ENCODE measurements at places on chromosomes 16 and 17. TPM values are rescaled to one million over a fixed set of nuclear protein-coding genes. Genes with fewer than 3 reads are reported as not detected.

Gene CCDC102A
- 14.3 TPM for total RNA-seq

Gene TBC1D3D
- not detected for total RNA-seq

Gene CNTD1
- total RNA-seq: 1.1 TPM

Gene HID1
- 16.1 TPM for total RNA-seq

Gene NPIPB13
- 35.0 TPM for total RNA-seq

Gene SLC5A2
- total RNA-seq: not detected

Gene IL17C
- total RNA-seq: not detected

Gene NUFIP2
- 53.9 TPM for total RNA-seq

Gene PRAC2
- not detected for total RNA-seq

Gene KCNH4
- 0.36 TPM for total RNA-seq

Gene ABCA6
- 225 TPM for total RNA-seq

Gene RBFOX1
- total RNA-seq: 1.1 TPM

GRCh38 chr16:89312194-89312593 lies 94.7 kb downstream of the ZNF778 start:
- no peak for DNase-seq

DNA sequence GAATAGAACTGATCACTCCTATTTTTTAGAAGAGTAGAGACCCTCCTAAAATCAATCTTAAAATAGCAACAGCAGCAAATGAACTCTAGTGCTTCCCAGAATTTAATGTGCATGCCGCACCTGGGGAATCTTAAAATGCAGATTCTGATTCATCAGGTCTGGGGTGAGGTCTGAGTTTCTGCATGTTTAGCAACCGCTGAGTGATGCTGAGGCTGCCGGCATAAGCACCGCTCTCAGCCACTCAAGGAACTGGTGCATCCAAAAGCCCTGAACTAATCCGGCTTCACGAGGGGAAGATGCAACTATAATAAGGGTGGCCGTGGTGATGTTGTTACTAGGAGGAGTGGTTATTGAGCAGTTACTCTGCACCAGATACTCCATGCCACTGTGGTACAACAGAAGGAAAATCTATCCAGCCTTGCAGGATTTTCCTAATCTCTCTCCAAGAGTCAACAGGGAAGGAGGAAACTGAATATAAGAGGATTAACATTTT lies 19.7 kb downstream of the SDK2 start:
- no peak for DNase-seq

- DNase-seq: no peak
Measured at GRCh38 chr17:34408439-34408838, 45.4 kb upstream of the CCL1 start.

DNA sequence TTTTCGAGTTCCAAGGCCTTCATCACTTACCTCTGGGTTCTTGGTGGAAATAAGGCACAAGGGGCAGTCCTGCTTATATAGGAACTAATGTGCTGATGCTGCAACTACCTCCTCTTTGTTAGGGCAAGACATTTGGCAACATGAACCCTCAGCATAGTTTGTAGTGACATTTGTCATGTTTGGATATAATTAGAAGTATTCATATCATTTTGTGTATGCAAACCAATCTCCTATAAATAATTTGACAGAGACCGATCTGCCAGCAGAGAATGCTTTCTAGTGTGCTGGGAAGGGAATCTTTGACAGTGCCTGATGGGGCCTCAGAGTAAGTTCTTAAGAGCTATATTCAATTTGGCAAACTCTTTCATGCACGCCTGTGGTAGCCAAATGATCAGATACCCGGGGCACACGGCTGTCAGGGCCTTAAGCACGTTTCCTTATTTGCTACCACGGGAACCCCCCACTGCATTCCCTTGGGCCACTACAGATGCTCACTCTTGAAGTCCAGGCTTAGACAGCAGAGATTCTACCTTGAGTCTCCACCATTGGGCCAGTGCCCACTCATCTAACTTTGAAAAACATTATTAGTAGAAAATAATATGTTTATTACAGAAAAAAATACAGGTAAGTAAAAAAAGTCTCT lies at the start of gene MYH8:
MYH8 (minus strand) TSS at position 51 of the 643 bp plus-strand sequence. CDS start 1,723 bp downstream, outside the sequence.
- no peak for DNase-seq

DNA sequence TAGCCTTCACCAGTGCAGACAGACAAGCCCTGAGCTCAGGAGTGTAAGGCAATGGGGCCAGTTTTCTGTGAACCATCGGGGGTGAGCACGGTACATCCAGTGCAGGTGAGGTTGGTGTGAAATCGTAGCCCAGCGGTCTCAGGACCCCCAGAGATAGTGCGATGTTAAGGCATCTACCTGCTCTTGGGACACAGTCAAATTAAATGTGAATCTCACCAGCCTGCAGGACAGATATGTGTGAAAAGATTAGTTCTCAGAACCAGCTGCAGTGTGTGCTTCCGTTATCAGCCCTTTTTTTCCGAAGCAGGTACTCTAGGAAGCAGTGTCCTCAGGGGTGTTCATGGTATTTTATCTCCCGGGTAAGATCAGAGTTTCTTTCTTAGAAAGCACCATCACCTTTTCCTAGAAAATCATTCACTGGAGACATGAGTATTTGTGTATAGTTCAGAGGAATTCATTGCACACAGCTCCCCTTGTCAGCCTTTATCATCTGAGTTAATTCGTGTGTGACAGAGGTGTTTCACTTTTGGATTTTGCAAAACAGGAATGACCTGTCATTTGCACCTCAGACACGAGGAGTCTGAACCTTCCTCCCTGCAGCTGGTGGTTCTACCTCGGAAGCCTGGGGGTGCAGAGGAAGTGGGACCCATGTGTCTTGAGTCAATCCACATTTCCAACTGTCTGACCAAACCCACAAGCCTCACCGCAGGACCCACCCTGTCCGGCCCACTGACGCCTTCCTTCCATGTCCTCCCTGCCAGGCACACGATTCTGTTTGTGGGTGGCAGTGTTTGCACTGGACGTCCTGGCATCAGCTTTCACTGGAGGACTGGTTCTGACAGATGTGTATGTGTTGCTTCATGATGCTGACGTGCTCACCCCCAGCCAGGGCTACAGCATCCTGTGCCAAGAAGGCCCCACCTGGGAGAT lies 107.8 kb downstream of the CLEC16A start:
- no peak for DNase-seq

DNA sequence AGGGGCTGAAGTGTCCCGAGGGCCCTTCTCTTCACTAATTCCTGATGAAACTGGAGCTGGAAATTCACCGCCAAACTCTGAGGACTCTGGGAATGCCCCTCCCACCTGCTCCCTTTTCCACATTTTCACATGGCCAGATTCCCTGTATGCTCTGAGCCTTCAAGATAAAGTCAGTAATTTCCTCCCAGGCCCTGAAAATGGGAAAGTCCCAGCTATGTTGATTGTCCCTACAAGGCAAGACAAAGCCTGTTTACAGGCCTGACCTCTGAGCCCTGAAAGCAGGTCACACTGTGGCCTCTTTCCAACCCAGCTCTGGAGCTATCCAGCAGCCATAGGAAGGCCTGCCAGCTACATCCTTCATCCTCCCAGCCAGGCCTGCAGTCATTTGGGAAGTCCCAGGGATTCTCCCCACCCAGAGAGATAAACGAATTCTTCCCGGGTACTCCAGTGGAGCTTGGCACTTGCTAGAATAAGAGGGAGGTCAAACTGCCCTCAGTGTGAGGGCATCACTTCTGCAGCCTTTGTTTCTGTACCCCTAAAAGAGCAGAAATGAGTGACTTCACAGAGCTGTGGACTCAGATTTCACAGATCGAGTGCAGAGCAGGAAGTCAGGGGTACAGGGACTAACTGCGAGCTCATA lies 19.6 kb upstream of the CCL2 start:
- DNase-seq: peak; percentile 86

- DNase-seq: no peak
Measured at GRCh38 chr17:41813152-41813680, 412 bp downstream of the FKBP10 start.

GRCh38 chr16:67236563-67237395 lies 9.8 kb downstream of the TMEM208 start:
- DNase-seq: no peak

DNA sequence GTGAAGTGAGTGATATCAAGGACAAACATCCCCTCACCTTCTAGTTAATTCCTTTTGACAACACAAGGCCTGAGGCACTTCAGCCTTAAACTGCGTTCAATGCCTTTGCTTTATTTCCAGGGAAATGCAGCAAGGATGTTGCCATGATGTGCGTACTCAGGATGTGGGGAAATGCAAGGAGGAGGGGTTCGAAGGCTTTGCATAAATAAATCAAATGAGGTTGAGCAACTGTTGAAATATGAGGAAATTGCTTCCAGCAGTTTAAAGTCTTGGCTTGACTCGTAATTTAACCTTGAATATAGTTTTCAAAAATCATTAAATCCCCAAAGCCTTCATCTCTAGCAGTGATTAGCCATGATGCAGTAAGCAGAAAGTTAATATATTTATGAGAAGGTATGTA lies 81.8 kb upstream of the CCL2 start:
- DNase-seq: no peak

DNA sequence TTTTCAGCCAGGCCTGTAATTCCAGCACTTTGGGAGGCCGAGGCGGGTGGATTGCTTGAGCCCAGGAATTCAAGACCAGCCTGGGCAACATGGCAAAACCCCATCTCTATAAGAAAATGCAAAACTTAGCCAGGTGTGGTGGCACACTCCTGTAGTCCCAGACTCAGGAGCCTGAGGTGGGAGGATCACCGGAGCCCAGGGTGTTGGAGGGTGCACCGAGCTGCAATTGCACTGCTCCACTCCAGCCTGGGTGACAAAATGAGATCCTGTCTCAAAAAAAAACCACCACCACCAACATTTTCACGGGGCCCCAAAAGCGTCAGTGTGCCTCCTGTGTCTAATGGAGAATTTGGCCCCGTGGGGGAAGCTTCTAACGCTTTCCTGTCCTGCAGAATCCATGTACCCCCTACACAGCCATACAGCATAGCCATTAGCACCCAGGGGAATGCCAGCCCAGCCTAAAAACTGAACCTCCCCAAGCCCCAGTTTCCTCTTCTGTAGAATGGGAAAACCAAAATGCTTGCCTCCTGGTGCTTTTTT lies 22.2 kb upstream of the MAP3K14 start:
- peak; percentile 45 for DNase-seq

DNA sequence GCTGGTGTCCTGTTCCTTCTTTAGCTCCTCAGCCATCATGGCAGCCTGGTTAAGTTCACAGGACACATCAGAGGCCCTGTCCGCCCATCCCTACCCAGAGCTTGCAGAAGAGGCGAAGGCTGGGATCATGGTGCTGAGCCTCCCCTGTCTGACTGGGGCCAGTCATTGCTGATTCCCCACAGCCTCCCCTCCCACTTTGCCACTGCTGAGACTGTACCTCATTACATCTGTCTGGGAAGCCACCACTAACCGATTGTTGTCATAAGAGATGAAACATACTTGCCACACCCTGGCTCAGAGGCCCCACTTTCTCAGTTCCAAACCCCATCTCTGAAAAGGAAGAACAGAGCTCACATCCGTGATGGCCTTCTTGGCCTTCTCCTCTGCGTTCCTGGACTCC lies 66.2 kb downstream of the MYH13 start:
- no peak for DNase-seq

DNA sequence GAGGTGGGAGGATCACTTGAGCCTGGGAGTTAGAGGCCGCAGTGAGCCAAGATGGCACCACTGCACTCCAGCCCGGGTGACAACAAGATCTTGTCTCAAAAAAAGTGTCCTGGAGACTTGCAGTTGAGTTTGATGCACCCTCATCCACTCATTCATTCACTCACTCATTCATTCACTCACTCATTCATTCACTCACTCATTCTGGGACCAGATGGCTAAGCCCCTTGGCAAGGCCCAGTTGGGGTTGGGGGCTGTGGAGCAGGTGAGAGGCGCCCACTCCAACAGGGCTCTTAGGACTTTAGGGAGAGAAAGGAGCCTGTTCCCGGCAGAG lies 1.1 kb upstream of the AATK start:
- DNase-seq: no peak

DNA sequence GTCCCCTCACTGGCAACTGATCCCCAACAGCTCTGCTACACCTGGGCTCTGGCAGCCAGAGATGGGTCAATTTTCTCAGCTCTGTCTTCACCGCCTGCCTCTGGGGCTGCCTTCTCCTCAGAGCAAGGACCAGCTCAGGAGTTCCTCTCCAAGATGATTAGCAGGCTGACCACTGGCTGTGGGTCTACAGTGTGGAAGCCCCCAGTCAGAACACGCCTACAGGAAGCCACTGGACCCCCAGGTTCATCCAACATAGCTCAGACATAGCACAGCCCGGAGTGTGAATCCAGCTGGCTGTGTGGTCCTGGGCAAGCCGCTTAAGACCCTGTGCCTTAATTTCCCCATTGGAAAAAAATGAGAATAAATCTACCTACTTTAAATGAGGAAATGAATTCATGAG lies 4.9 kb downstream of the DOK4 start:
- DNase-seq: peak; percentile 51

DNA sequence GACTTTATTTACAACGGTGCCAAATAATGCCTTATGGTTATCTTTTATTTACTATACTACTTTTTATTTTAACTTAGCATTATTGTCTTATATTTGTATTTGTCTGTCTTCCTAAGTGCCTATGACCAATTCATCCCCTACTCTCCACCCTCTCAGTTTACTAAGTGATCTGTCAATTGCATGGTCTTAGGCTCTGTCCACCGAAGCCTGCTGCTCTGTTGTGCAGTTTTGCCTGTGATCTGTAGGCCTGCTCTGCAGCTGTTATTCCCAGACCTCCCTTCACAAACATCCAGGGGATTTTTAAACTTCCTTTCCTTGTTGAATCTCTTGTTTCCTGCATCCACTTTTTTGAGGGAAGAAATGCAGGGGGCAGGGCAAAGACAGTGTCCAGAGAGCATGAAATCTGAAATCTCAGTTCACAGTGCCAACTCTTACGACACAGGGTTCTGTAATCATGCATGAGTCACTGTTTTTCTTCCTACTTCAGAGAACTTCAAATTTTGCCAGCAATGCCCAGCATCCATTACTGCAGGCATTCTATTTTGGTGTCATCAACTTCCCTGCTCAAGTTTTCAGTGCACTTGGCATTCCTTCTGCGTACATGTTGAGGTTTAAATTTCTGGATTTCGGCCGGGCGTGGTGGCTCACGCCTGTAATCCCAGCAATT lies 11.4 kb downstream of the SLFN5 start:
- no peak for DNase-seq

GRCh38 chr17:50157891-50158290 lies 7.4 kb upstream of the PPP1R9B start:
- DNase-seq: no peak

- peak; percentile 84 for DNase-seq
Measured at GRCh38 chr16:726438-727290, at the start of the genes CCDC78 and HAGHL. Gene CCDC78 (minus strand): TSS chr16:726443. CDS start chr16:726367, 76 bp downstream. Gene HAGHL (plus strand): TSS chr16:727106. CDS start chr16:727510, 404 bp downstream.

DNA sequence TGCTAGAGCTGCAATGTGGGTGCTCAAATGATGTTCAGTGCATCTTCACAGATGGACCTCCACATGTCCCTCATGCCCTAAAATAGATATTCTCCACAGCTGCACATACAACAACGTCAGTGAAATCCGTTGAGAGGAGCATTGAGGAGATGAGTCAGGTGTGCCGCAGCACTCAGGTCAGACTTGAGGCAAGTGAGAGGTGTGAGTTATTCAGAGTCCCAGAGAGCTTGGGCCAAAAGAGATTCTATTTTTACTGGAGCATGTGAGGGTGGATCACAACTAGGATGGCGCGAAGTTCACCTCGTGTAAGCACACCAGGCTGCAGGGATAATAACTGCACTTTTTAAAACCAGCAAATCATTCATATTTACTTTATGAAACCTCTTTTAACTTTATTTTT lies 645.3 kb downstream of the MAF start:
- no peak for DNase-seq
